ENCODE measurements at places on chromosomes 13 and 19.

- DNase-seq: no peak
Measured at GRCh38 chr13:97913206-97913605, 40.3 kb upstream of the IPO5 start.

DNA sequence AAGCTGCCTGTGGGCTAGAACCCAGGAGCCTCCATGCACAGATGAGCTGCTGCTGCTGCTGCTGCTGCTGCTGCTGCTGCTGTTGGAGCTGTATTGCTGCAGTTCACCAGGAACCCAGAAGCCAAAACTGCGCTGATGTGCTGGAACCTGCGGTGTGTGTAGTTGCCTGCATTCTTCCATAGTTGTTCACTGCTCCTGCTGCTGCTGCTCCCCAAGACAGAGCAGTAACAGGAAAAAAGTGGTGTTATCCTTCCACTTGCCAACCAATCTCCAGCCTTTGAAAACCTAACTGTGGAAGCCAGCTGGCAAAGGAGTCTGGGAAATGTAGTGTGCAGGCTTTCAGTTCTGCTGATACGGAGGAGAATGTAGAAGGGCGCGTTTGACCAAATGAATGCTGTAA lies 37.9 kb downstream of the ARHGAP35 start:
- DNase-seq: no peak

- DNase-seq: no peak
Measured at GRCh38 chr13:73717632-73718031, 416.6 kb downstream of the KLF12 start.

GRCh38 chr19:41887711-41888382 lies 4.9 kb downstream of the ARHGEF1 start:
- DNase-seq: peak; percentile 91

- DNase-seq: no peak
Measured at GRCh38 chr19:44308011-44308410, 3.2 kb upstream of the ZNF235 start.

GRCh38 chr13:22103046-22104027 lies 432.5 kb downstream of the FGF9 start:
- DNase-seq: no peak

DNA sequence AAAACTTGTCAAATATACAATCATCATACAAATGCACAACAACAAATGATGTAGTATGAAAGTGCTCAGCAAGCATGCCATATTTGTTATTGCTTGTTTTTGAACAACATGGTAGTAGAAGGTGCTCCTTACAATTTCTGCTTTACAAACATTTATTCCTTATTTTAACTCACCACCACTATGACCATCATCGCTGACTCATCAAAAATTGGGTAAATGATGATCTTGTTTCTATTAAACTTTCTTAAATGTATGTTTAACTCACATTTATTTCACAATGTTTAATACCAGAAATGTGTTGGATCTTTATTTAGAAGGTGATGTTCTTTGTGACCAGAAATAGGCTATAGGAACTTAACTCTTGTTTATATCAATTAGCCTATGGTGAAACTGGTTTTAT lies 45.5 kb downstream of the KCNRG start:
- no peak for DNase-seq

GRCh38 chr19:55116232-55116858 lies 1.1 kb downstream of the PPP1R12C start:
- peak; percentile 71 for DNase-seq

DNA sequence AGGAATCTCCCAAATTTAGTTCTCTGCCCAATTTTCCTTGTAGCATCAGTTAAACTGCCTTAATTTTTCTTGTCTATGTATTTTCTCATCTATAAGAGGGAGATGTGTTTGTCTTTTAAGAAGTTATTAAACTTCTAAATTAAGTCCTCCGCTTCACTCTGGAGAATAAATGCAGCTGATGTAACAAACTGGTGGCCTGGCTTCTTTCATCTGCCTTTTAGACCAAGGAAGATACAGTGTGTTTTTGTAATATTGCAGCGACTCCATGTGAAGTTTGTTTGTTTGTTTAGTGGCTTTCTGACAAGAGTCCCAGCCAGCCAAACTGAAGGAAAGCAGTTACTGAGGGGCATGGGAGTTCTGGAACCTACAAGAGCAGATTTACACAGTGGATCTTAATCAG lies 56.4 kb downstream of the KLF12 start:
- DNase-seq: no peak

DNA sequence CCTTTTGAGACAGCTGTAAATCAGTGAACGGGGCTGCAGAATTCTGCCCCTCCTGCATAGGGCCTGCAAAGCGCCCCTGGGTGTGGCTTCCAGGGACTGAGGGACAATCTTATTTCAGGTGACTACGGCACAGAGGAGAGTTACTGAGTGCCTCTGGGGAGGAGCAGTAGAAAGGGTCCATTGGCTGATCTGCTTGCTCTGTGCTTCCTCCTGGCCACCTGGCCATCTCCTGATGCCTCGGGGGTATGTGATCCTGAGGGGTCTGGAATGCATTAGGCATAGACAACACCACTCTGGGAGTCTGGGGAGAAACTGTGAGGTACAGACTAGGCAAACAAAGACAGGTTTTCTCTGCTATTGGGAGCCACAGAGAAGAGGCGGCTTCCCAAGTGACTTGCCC lies 2.8 kb downstream of the KCTD15 start:
- no peak for DNase-seq

- no peak for DNase-seq
Measured at GRCh38 chr19:40254714-40255418, 28.4 kb upstream of the CCNP start.

- DNase-seq: peak; percentile 67
Measured at GRCh38 chr13:99269627-99270241, 11.6 kb upstream of the GPR18 start.

DNA sequence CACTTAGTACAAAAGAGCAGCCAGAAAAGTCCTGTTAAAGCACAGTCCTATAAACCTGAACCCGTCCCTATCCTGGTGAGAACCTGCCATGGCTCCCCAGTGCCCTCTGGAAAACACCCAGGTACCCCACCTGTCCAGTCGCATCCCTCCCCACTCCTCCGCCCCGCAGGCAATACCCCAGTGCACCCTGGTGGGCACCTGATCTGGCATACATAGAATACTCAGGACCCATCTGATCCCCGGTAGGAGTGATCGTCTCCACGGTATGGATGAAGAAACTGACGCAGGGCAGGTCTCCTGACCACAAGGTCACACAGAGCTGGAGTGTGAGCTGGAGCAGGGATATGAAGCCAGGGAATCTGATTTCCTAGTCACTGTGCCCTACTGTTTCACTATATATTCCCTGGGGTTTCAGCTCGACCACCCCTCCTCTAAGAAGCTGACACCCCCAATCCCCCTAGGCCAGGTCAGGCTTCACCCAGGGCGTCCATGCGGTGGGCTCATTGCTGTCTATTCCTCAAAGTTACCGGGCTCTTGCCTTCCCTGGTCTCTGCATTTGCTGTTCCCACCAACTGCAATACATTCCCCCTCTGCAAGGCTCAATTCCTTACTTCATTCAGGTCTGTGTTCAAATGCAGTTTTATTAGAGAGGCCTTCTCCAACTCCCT lies 12.6 kb downstream of the FBXO46 start:
- DNase-seq: no peak

DNA sequence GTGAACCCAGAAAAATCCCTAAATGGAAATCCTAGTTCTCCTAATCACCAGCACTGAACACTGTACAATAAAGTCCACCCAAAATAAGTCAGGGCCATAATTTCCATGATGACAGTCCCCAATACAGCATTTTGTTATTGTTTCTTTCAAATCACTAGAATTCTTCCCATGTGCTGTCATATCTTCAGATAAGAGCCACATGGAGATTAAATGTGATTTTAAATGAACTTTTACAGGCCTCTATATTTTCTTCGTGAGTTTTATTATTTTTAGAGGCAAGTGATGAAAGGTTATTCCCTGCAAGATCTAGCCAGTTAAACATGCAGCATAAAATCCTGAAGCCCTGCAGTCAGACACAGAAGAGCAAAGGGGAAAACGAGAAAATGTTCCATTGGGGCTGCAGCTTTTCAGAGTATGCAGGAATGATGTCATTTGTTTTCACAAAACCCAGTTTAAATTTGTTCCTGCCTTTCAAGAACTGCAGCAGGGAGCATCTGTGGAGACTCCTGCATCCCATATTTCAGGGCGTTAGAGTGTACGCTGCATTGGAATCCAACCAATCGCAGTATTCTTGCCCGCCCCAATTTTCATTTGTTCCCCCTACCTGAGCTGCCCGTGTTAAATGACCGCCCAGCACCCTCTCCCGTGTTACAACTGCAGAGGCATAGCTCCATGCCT lies 167.2 kb upstream of the KLF12 start:
- DNase-seq: no peak

DNA sequence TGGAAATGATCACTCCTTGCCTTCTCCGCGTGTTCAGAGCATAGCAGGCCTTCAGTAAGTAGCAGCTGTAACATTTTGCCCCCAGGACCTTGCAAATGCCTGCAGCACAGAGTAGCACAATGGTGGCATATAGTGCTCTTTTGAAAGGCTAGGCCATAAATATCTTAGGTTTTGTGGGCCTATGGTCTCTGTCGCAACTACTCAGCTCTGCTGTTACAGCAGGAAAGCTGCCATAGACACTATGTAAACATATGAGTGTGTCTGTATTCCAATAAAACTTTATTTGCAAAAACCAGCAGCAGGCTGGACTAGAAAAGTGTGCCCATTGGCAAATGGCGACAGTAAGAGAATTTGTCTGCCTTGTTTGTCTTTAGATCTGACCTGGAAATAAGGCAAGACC lies 9.4 kb downstream of the ITPKC start:
- no peak for DNase-seq

GRCh38 chr13:39835253-39835652 lies 179.8 kb downstream of the COG6 start:
- no peak for DNase-seq

DNA sequence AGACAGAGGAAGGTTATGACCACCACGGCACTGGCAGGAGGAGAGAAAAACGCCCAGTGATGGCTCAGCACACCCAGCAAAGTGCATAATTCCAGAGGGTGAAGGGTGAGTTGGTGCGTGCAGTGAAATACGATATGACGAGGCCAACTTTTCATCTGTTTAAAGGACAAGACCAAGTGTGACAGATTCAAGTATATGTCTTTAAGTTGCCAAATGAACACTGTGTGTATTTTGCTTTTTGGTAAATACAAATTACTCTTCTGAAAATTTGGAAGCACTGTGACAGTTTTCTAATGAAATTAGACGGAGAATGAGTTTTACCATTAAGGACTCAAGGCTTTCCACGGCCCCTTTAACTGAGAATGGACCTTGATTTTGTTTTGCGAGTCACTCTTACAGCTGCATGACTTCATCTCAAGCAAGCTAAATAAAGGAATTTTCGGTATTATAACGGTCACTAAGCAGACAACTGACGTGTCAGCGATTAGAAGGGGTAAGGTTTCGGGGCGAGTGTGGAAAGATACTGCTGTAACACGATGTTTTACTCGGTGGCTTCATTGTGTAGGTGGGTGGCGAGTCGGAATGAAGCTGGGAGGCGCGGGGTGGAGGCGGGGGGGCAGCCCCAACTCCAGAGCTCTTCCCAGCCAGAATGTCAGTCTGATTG lies 22.8 kb downstream of the COL4A2 start:
- DNase-seq: no peak

DNA sequence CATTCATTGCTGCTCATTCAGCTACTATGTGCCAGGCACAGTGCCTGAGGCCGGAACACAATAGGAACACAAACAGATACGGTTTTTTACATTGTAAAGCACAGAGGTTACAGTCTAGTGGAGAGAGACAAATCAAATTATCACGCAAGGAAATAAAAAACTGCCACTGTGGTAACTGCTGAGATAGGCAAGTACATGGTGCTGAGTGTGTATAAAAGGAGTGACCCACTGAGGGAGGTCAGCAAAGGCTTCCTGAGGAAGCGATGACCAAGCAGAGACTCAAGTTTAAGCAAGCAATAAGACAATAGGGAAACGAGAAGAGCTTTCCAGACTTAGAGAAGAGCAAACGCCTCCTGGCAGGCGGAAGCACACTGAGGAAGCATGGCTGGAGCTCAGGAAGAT lies 56.4 kb downstream of the NUFIP1 start:
- DNase-seq: no peak

DNA sequence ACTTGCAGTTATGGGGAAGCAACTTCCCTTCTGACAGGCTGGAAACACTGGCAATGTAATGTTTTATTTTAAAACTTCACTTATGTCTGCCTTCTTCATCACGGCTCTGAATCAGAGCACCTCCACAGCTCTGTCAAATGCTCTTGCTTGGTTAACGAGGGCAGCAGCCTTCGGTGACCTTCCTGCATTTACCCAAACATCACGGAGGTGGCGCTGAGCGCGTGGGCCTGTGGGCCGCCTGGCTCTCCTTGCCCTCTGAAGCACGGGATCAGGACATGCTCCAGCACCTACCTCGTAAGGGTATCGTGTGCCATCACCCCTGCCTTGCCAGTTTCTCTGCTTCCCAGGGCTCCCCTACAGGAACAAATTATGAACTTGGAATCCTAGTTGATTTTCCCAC lies 310.0 kb downstream of the TEX29 start:
- DNase-seq: no peak

GRCh38 chr13:22836475-22836874 lies 344.3 kb upstream of the SGCG start:
- DNase-seq: no peak

DNA sequence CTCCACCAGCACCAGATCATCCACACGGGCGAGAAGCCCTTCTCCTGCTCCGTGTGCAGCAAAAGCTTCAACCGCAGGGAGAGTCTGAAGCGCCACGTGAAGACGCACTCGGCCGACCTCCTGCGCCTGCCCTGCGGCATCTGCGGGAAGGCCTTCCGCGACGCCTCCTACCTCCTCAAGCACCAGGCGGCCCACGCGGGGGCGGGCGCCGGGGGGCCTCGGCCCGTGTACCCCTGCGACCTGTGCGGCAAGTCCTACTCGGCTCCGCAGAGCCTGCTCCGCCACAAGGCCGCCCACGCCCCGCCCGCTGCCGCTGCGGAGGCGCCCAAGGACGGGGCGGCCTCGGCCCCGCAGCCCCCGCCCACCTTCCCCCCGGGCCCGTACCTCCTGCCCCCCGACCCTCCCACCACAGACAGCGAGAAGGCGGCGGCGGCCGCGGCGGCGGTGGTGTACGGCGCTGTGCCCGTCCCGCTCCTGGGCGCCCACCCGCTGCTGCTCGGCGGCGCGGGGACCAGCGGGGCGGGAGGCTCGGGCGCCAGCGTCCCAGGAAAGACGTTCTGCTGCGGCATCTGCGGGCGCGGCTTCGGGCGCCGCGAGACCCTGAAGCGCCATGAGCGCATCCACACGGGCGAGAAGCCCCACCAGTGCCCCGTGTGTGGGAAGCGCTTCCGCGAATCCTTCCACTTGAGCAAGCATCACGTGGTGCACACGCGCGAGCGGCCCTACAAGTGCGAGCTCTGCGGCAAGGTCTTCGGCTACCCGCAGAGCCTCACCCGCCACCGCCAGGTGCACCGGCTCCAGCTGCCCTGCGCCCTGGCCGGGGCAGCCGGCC lies 9.4 kb downstream of the ZNF784 start:
- no peak for DNase-seq
